ENCODE measurements at places on chromosomes 11 and 22. TPM values are rescaled to one million over a fixed set of nuclear protein-coding genes. Genes with fewer than 3 reads are reported as not detected.

CADM1 gene
- total RNA-seq, result 42.6 TPM

NLRP6 gene
- total RNA-seq, result not detected

OR4A47 gene
- not detected for total RNA-seq

ARHGEF12 gene
- total RNA-seq, result 112 TPM

TP53I11 gene
- total RNA-seq, result 50.9 TPM

INSC gene
- total RNA-seq, result 0.91 TPM

FGF4 gene
- total RNA-seq, result not detected

MOGAT2 gene
- 0.17 TPM for total RNA-seq

INS gene
- total RNA-seq, result not detected

NXPE1 gene
- total RNA-seq, result not detected

MDK gene
- 13.2 TPM for total RNA-seq

PKP3 gene
- 0.26 TPM for total RNA-seq

ART1 gene
- total RNA-seq, result not detected

PYGM gene
- total RNA-seq, result 71.5 TPM

MAP4K2 gene
- total RNA-seq, result 10.7 TPM

BCO2 gene
- total RNA-seq, result 85.6 TPM

SAA4 gene
- not detected for total RNA-seq

TMPRSS4 gene
- total RNA-seq, result not detected

CCDC87 gene
- total RNA-seq, result 0.53 TPM

KCNC1 gene
- not detected for total RNA-seq

ANGPTL5 gene
- total RNA-seq, result 1.3 TPM

OR52A1 gene
- not detected for total RNA-seq

RBFOX2 gene
- total RNA-seq, result 89.8 TPM

SMTNL1 gene
- not detected for total RNA-seq

Data from right cardiac atrium (tissue), 5 donors.